Caco-2 (cell line): ENCODE measurements at places on chromosomes 13 and 19. TPM values are rescaled to one million over a fixed set of nuclear protein-coding genes. Genes with fewer than 3 reads are reported as not detected.

Gene LPAR2
- total RNA-seq = 29.3 and 31.3 TPM in 2 replicates

Gene SIGLEC8
- total RNA-seq = not detected in 2 replicates

DNA sequence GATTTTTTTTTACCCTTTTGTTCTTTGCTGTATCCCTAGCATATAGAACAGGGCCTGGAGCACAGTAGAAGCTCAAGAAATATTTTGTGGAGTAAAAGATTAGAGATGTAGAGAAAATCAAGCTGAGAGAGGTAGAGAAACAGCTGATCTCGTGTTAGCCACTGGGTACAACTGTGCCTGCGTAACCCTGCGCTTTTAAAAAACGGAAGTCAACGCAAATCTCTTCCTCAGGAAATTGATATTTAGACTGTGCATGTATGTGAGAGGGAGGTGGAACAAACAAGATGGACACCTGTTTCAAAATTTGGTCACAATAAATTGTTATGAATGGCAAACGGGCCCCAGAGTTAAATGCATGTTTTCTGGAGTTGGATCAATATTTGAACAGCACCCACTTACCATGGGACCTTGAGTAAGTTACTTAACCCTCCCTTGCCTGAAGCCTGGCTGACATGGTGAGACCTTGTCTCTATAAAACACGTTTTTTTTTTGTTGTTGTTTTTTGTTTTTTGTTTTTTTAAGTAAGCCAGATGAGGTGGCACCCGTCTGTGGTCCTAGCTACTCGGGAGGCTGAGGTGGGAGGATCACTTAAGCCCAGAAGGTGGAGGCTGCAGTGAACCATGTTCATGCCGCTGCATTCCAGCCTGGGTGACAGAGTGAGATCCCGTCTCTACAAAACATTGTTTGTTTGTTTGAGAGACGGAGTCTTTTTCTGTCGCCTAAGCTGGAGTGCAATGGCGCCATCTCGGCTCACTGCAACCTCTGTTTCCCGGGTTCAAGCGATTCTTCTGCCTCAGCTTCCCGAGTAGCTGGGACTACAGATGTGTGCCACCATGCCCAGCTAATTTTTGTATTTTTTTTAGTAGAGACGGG is 3.3 kb upstream of the EPOR start:
- no peak overlapping the region for H3K4me3 ChIP-seq
- H3K36me3 ChIP-seq = no peaks in the 10 kb centered on the region; the same call in 1 of the 2 replicates
- no peak for DNase-seq
- no peak overlapping the region for H3K27ac ChIP-seq
- H3K4me1 ChIP-seq = 0 out of 2 replicates have a peak, but pooled peaks cover 4% of the 10 kb centered on the region
- H3K27me3 ChIP-seq = no peaks in the 10 kb centered on the region

GRCh38 chr19:13018035-13018914 is 23.0 kb downstream of the NFIX start:
- H3K27me3 ChIP-seq = no peaks in the 10 kb centered on the region
- H3K4me3 ChIP-seq = no peak overlapping the region
- peaks cover 6% of the 10 kb centered on the region; the same call in 1 of the 2 replicates for H3K4me1 ChIP-seq
- no peaks in the 10 kb centered on the region for H3K36me3 ChIP-seq
- no peak for DNase-seq

Gene CAPS
- 5.8 and 7.2 TPM in 2 replicates for total RNA-seq

GRCh38 chr19:19911150-19911549 is 10.4 kb downstream of the ZNF93 start:
- H3K4me1 ChIP-seq = no peaks in the 10 kb centered on the region
- no peak for DNase-seq
- no peaks in the 10 kb centered on the region for H3K36me3 ChIP-seq
- H3K27ac ChIP-seq = no peak overlapping the region
- no peak overlapping the region for H3K4me3 ChIP-seq

- no peak overlapping the region for H3K4me3 ChIP-seq
- no peak for DNase-seq
- no peaks in the 10 kb centered on the region for H3K4me1 ChIP-seq
- no peak overlapping the region for H3K27ac ChIP-seq
Observed at GRCh38 chr19:48246101-48246500, 9.6 kb downstream of the CARD8 start.

GRCh38 chr19:3366753-3367627 is 607 bp downstream of the NFIC start:
- no peaks in the 10 kb centered on the region for H3K4me1 ChIP-seq
- peaks cover 2% of the 10 kb centered on the region for H3K27me3 ChIP-seq
- no peaks in the 10 kb centered on the region for H3K36me3 ChIP-seq
- no peak for DNase-seq
- no peak overlapping the region for H3K27ac ChIP-seq

Gene TUBA3C
- not detected in 2 replicates for total RNA-seq

Gene POLR1G
- 27.7 and 31.1 TPM in 2 replicates for total RNA-seq

- H3K4me1 ChIP-seq = no peaks in the 10 kb centered on the region
- no peak overlapping the region for H3K4me3 ChIP-seq
- H3K27ac ChIP-seq = no peak overlapping the region
- peaks cover 1% of the 10 kb centered on the region; the same call in 1 of the 2 replicates for H3K36me3 ChIP-seq
- H3K27me3 ChIP-seq = no peaks in the 10 kb centered on the region
Observed at GRCh38 chr19:38182536-38183210, 41.3 kb downstream of the DPF1 start.

- no peaks in the 10 kb centered on the region for H3K36me3 ChIP-seq
- H3K27ac ChIP-seq = no peak overlapping the region
Observed at GRCh38 chr19:8269724-8270123, 38.4 kb downstream of the CD320 start.

Gene LPAR6
- not detected in 2 replicates for total RNA-seq

Gene DNMT1
- total RNA-seq = 144 and 171 TPM in 2 replicates

GRCh38 chr19:41933693-41934426 is 5.6 kb upstream of the ERFL start:
- no peaks in the 10 kb centered on the region for H3K27me3 ChIP-seq
- H3K4me1 ChIP-seq = peaks cover 25% of the 10 kb centered on the region
- no peak overlapping the region for H3K27ac ChIP-seq
- DNase-seq = no peak
- H3K4me3 ChIP-seq = no peak overlapping the region
- H3K36me3 ChIP-seq = no peaks in the 10 kb centered on the region

DNA sequence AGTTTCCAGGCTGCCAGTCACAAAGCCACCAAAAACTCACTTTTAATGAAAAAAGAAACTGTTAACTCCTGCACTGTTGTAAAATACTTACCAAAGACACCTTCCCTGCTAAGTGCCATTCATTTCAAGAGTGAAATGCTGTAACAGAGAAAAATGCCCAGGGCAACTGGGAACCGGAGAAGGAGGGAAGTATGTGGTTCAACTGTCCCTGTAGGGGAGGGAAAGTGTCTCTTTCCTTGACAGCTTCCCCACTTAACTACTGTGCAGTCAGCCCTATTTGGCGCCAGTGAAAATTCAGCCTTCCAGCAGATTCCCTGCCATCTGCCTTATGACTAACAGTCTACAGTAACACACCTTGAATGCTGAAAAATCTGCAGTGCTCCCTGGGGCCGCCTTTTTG is 789.0 kb downstream of the DIAPH3 start:
- no peak overlapping the region for H3K27ac ChIP-seq
- H3K36me3 ChIP-seq = no peaks in the 10 kb centered on the region
- no peak for DNase-seq
- peaks cover 20% of the 10 kb centered on the region for H3K4me1 ChIP-seq
- no peaks in the 10 kb centered on the region for H3K27me3 ChIP-seq

- H3K4me1 ChIP-seq = no peaks in the 10 kb centered on the region
- H3K4me3 ChIP-seq = no peak overlapping the region
- no peaks in the 10 kb centered on the region for H3K27me3 ChIP-seq
- H3K27ac ChIP-seq = no peak overlapping the region
Observed at GRCh38 chr19:23822735-23823134, 64.0 kb upstream of the ZNF681 start.

DNA sequence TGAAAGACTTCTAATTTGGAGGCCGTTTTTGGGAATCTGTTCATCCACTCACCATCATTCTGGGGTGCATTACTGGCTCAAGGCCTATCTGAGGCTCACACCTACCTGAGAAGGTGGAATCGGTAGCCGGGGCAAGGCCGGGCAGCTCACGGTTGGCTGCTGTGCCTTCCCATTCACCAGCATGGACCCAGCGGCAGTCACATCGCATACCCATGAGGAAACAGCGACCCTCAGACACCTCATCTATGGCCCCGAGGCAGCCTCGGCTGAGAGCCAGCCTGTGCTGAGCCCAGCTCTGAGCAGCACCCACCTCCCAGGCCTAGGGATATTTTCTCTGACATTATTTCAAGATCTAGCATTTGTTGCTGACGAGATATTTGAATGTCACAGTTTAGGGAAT is 130.5 kb downstream of the ATP11A start:
- H3K27me3 ChIP-seq = no peaks in the 10 kb centered on the region
- no peak overlapping the region for H3K27ac ChIP-seq
- no peaks in the 10 kb centered on the region for H3K4me1 ChIP-seq
- H3K36me3 ChIP-seq = peaks cover 10% of the 10 kb centered on the region
- DNase-seq = no peak
- no peak overlapping the region for H3K4me3 ChIP-seq

- peaks cover 12% of the 10 kb centered on the region for H3K4me1 ChIP-seq
- H3K27me3 ChIP-seq = no peaks in the 10 kb centered on the region
- DNase-seq = no peak
- H3K4me3 ChIP-seq = no peak overlapping the region
Observed at GRCh38 chr19:44731081-44731480, 17.4 kb upstream of the BCL3 start.

GRCh38 chr19:34502582-34503411 is 21.2 kb downstream of the WTIP start:
- H3K4me1 ChIP-seq = peaks cover 4% of the 10 kb centered on the region; the same call in 1 of the 2 replicates
- no peaks in the 10 kb centered on the region for H3K27me3 ChIP-seq
- DNase-seq = no peak
- H3K27ac ChIP-seq = no peak overlapping the region
- H3K4me3 ChIP-seq = no peak overlapping the region

DNA sequence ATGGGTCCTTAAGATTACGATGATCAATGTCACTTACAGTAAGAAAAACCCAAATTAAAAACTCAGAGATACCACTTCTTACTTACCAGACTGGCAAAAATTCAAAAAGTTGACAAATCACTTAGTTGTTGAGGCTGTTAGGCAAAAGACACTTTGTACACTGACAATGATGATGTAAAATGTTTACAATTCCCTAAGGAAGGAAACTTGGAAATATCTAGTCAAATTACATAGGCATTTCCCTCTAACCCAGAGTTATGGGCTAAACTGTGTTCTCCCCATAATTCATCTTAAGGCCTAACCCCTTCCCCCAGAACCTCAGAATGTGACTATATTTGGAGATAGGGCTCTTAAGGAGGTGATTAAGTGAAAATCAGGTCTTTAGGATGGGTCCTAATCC is 12.0 kb downstream of the TGDS start:
- H3K4me1 ChIP-seq = no peaks in the 10 kb centered on the region
- H3K4me3 ChIP-seq = no peak overlapping the region
- H3K27ac ChIP-seq = no peak overlapping the region
- H3K27me3 ChIP-seq = no peaks in the 10 kb centered on the region
- DNase-seq = no peak

DNA sequence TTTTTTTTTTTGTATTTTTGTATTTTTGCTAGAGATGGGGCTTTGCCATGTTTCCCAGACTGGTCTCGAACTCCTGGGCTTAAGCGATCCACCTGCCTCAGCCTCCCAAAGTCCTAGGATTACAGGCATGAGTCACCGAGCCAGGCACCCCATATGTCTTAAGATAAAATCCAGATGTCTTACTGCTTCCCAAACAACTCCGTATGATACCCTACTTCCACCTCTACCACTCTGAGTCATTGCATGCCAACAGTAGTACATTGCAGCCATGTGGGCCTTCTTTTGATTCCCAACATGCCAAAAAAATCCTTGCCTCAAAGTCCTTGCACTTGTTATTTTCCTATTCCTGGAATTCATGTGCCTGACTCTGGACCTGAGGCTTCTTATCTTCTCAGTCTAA is 799.2 kb downstream of the GPC5 start:
- H3K4me1 ChIP-seq = no peaks in the 10 kb centered on the region
- H3K27ac ChIP-seq = no peak overlapping the region
- DNase-seq = no peak
- no peaks in the 10 kb centered on the region for H3K27me3 ChIP-seq
- no peak overlapping the region for H3K4me3 ChIP-seq

- DNase-seq = no peak
- no peaks in the 10 kb centered on the region for H3K27me3 ChIP-seq
- H3K4me3 ChIP-seq = no peak overlapping the region
- H3K36me3 ChIP-seq = no peaks in the 10 kb centered on the region
Observed at GRCh38 chr13:91567485-91568207, 169.2 kb downstream of the GPC5 start.

GRCh38 chr13:76860706-76861105 is 25.5 kb downstream of the KCTD12 start:
- no peak overlapping the region for H3K27ac ChIP-seq
- no peaks in the 10 kb centered on the region for H3K36me3 ChIP-seq
- no peak overlapping the region for H3K4me3 ChIP-seq

Gene PSG6
- total RNA-seq = 0.18 TPM in 1 of 2 replicates, not detected in the other

Gene NKPD1
- 2.4 and 2.9 TPM in 2 replicates for total RNA-seq

DNA sequence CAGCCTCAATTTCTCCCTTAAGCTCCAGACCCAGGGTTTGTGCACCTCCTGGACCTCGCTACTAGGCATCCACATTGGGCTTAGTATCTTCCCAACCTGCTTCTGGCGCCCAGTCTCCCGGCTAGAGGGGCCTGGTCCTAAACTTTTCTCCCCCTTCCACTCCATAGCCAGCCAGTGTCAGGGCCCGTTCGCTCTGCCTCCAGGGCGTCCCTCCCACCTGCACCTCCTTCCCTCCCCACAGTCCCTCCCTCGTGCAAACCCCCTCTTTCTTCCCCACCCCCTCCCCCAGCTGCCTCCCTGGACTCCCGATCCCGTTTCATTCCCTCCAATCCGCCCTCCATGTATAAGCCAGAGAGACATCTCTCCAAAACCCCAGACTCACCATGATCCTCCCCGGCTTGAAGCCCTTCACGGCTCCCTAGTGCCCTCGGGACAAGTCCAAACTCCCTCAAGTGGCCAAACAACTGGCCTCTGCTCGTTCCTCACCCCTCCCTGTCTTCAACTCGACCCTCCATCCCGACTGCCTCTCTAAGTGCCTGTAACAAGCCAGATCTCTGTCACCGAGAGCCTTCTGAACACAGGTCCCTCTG is 997 bp upstream of the SAMD4B start:
- H3K4me3 ChIP-seq = peak overlapping the region; percentile 67
- peaks cover 7% of the 10 kb centered on the region for H3K4me1 ChIP-seq
- H3K27me3 ChIP-seq = no peaks in the 10 kb centered on the region
- peak overlapping the region; percentile 95 for H3K27ac ChIP-seq
- no peaks in the 10 kb centered on the region for H3K36me3 ChIP-seq

- no peak overlapping the region for H3K4me3 ChIP-seq
- peak overlapping the region; percentile 36 for H3K27ac ChIP-seq
- H3K4me1 ChIP-seq = no peaks in the 10 kb centered on the region
- no peaks in the 10 kb centered on the region for H3K27me3 ChIP-seq
Observed at GRCh38 chr19:41302624-41303351, 7.2 kb upstream of the CCDC97 start.
